ENCODE measurements at places on chromosomes 3 and 15.

- H3K4me1 ChIP-seq: peaks cover 8% of the 10 kb centered on the region
- no peak overlapping the region for H3K4me3 ChIP-seq
- DNase-seq: no peak
- H3K27me3 ChIP-seq: no peaks in the 10 kb centered on the region
Observed at GRCh38 chr15:58038426-58039078, 27.0 kb downstream of the ALDH1A2 start.

DNA sequence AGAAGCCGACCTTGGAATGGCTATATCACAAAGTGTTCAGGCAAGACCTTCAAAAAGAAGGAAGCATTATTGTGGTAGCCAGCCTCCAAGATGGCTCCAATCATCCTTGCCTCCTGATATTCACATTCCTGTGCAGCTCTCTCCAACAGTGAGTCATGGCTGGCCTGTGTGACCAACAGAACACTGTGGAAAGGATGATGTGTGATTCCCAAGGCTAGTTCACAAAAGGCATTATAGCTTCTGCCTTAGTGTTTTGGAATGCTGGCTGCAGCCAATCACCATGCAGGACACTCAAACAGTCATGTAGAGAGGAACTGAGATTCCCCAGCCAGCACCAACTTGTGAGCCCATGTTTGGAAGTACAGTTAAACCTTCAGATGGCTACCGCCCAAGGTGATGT lies 102.6 kb downstream of the EFL1 start:
- no peak overlapping the region for H3K4me3 ChIP-seq
- H3K27ac ChIP-seq: no peak overlapping the region
- H3K36me3 ChIP-seq: peaks cover 31% of the 10 kb centered on the region
- no peaks in the 10 kb centered on the region for H3K4me1 ChIP-seq
- H3K27me3 ChIP-seq: no peaks in the 10 kb centered on the region
- DNase-seq: no peak

DNA sequence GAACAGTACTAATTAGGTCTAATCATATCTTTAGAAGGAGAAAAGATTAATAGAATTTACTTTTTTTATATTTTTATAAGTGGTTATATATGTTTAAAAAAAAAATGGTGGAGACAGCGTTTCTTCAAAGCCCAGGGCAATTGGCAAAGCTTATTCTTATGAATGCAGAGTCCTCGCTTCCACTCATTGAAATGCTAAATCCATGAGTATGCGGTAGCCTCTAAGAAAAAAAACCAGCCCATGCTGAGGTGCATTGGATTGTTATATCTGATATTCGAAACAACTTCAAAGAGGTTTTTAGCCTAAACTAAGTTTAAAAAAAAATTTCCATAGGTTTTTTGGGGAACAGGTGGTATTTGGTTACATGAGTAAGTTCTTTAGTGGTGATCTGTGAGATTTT lies 142.8 kb downstream of the GOLIM4 start:
- no peaks in the 10 kb centered on the region for H3K36me3 ChIP-seq
- DNase-seq: no peak
- no peak overlapping the region for H3K27ac ChIP-seq

DNA sequence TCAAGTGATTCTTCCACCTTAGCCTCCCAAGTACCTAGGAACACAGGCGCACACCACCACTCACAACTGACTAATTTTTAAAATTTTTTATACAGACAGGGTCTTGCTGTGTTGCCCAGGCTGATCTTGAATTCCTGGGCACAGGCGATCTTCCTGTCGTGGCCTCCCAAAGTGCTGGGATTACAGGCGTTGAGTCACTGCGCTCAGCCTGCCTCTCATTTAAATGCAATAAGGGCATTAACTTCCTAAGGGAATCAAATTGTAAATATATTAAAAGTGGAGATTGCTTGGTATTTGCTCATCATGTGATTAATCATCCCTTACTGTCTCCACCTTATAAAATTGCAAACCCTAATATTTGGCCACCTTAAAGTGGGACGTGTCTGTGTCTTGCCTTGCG lies 65.2 kb downstream of the PGPEP1L start:
- H3K4me1 ChIP-seq: peaks cover 10% of the 10 kb centered on the region
- peaks cover 78% of the 10 kb centered on the region for H3K36me3 ChIP-seq
- H3K27ac ChIP-seq: no peak overlapping the region
- no peak for DNase-seq

GRCh38 chr3:13623101-13623654 lies 74.3 kb downstream of the FBLN2 start:
- H3K36me3 ChIP-seq: peaks cover 27% of the 10 kb centered on the region
- no peak overlapping the region for H3K4me3 ChIP-seq
- H3K27ac ChIP-seq: peak overlapping the region; percentile 31
- DNase-seq: no peak
- peaks cover 33% of the 10 kb centered on the region for H3K4me1 ChIP-seq
- H3K27me3 ChIP-seq: no peaks in the 10 kb centered on the region

DNA sequence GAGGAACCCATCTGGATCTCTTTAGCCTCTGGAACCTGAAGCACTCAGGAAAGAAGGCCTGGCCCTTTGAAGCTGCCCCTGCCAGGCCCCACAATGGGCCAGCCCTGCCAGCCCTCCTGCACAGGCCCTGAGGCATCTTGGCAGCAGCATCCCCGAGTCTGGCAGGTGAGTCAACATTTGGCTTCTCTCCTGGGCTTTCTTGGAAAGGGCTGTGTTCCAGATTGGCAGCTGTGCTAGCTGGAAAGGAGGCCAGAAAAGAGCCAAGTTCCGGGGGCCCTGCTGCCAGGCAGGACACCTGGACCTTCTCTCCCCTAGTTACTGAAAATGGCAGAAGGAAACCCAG lies 187.2 kb downstream of the SHQ1 start:
- no peak overlapping the region for H3K4me3 ChIP-seq
- peak; percentile 68 for DNase-seq
- peaks cover under 1% of the 10 kb centered on the region for H3K27me3 ChIP-seq
- no peaks in the 10 kb centered on the region for H3K36me3 ChIP-seq
- H3K27ac ChIP-seq: no peak overlapping the region
- H3K4me1 ChIP-seq: peaks cover 51% of the 10 kb centered on the region

- H3K27ac ChIP-seq: no peak overlapping the region
- H3K36me3 ChIP-seq: peaks cover 66% of the 10 kb centered on the region
- H3K27me3 ChIP-seq: no peaks in the 10 kb centered on the region
Observed at GRCh38 chr15:65888981-65889380, 19.7 kb downstream of the RAB11A start.

DNA sequence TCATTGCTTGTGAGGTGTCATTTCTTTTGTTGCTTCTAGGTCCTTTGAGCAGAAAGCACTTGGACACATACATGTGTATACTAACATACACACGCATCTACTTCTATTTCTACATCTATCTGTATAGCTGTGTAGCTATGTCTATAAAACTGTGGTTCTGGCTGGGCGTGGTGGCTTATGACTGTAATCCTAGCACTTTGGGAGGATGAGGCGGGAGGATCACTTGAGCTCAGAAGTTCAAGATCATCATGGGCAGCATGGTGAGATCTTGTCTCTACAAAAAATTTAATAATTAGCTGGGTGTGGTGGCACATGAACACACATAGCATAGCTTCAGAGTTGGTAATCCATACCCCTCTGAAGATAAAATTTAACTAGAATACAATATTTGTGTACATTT lies 65.0 kb upstream of the MAGI1 start:
- no peaks in the 10 kb centered on the region for H3K27me3 ChIP-seq
- DNase-seq: no peak
- no peak overlapping the region for H3K27ac ChIP-seq
- no peaks in the 10 kb centered on the region for H3K36me3 ChIP-seq
- H3K4me3 ChIP-seq: no peak overlapping the region
- no peaks in the 10 kb centered on the region for H3K4me1 ChIP-seq

DNA sequence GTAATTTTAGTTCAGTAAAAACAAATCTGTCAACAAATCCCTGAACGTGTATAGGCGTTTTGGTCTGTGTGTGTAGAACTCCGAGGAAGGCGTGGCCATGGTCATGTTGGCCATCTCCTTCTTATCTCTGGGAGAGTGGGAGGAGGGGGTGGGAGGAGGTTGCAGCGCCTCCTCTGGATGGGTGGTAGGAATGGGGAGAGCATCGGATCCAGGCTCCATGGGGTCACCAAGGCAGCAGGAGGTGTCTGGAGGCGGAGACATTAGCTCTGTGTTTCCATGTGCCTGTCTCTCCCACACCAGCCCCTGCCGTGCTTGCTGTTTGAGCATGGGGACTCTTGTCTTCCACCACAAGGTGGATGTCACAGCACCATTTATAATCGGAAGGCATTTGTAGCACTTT lies 34.5 kb upstream of the TRPM1 start:
- no peak overlapping the region for H3K4me3 ChIP-seq
- H3K4me1 ChIP-seq: no peaks in the 10 kb centered on the region
- DNase-seq: no peak
- H3K36me3 ChIP-seq: no peaks in the 10 kb centered on the region

GRCh38 chr3:174444391-174444790 lies 414.7 kb upstream of the NAALADL2 start:
- no peak overlapping the region for H3K27ac ChIP-seq
- no peak overlapping the region for H3K4me3 ChIP-seq
- no peak for DNase-seq

- no peak overlapping the region for H3K4me3 ChIP-seq
- no peaks in the 10 kb centered on the region for H3K4me1 ChIP-seq
- H3K27ac ChIP-seq: no peak overlapping the region
- DNase-seq: peak; percentile 60
- H3K36me3 ChIP-seq: peaks cover 10% of the 10 kb centered on the region
- H3K27me3 ChIP-seq: peaks cover 4% of the 10 kb centered on the region
Observed at GRCh38 chr3:14915636-14916222, 31.7 kb upstream of the NR2C2 start.

DNA sequence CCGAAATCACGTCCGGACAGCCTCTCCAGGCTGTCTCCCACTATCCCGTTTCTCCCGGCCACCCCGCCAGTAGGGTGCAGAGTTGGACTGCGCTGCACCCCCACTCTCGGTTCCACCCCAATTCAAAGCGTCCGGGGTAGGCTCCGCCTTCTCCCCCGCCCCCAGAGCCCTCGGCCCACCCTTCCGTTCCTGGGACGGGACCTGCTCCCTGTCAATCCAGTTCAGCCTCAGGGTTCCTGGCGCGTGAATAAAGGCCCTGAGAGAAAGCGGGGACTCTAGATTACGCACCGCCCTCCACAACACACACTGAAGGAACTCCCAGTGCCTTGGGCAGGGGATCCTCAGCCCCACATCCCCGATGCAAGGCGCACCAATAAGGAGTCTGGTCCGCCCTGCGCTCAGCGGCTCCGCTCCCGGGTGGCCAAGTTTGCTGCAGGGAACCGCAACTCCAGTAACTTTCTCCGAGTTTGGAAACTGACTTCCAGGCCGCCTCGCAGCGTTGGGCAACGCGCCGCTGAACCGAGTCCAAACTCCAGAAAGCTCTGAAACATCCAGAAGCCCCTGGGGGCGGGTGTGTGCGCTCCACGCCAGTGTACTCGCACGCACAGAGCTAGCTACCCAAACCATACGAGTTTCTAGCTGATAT lies 1.9 kb downstream of the ADAMTS9 start:
- peak overlapping the region; percentile 74 for H3K4me3 ChIP-seq
- peaks cover 23% of the 10 kb centered on the region for H3K27me3 ChIP-seq
- DNase-seq: peak; percentile 91
- no peaks in the 10 kb centered on the region for H3K36me3 ChIP-seq
- H3K27ac ChIP-seq: peak overlapping the region; percentile 93

DNA sequence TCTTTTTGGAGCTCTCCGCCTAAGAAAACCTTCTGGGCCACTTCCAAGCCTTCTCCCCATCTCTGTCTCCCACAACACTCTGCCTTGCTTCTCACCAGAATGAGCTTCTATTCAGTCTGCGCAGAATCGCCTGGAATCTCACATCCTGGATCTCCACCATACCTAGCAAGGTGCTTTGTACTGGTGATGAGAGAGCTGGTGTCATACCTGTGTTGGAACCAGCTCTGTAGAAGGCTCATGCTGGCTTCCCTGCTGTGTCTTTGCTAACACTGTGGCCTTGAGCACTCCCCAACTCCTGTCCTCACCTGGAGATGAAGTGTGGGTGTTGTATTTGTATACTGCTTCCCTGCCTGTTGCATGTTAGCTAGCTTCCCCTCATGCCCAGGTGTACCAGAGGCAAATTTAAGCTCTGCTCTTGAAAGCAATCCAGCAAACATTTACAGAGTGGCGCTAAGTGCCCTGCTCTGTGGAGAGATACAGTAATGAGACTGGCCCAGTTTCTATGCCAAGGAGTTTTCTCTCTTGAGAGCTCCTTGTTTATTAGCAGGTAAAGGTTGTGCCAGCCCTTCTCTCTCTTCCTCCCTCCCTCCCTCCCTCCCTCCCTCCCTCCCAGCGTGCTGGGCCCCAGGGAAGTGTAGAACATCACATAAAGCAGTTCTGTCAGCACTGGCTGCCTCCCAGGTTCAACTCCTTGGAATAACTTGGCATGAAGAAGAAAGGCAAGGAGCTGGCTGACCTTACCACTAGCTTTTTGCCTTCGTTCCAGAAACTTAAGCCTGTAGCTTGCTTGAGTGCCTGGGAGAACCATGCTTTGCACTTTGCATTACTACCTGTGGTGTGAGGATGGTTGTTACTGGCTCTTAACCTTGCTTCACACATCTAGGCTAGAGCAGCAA lies 54.9 kb downstream of the TRIM71 start:
- no peak overlapping the region for H3K27ac ChIP-seq
- no peaks in the 10 kb centered on the region for H3K27me3 ChIP-seq
- no peak for DNase-seq

DNA sequence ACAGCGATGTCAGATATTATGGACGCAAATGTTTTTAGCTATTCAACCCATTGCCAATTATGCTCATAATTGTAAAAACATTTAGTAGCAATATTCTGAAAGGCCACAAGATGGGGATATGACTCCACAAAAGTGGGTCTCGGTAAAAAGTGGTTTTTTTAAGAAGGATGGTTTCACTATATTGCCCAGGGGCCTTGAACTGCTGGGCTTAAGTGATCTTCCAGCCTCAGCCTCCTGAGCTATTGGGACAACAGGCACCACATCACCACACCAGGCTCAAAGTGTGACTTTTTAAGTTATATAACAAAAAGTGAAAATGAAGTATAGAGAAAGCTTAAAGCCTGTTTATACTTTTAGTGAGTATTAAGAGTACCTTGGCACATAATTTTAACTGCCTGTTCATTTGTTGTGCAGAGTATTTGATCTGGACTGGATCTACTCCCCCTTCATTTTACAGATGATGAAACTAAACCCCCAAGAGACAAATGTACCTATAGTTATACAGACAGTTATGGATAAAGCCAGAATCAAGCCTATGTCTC lies 9.4 kb downstream of the NAA50 start:
- no peak overlapping the region for H3K27ac ChIP-seq
- DNase-seq: no peak
- no peak overlapping the region for H3K4me3 ChIP-seq
- H3K36me3 ChIP-seq: no peaks in the 10 kb centered on the region
